ENCODE measurements at places on chromosomes 16 and 17.
A peak's percentile ranks its signal among the peaks of the same experiment; 100 is the strongest.

GRCh38 chr16:85553436-85554113 lies 59.5 kb upstream of the GSE1 start:
- no peaks in the 10 kb centered on the region for H3K36me3 ChIP-seq
- H3K4me1 ChIP-seq, result peaks cover 30% of the 10 kb centered on the region
- DNase-seq, result peak; percentile 84
- H3K27me3 ChIP-seq, result no peaks in the 10 kb centered on the region

DNA sequence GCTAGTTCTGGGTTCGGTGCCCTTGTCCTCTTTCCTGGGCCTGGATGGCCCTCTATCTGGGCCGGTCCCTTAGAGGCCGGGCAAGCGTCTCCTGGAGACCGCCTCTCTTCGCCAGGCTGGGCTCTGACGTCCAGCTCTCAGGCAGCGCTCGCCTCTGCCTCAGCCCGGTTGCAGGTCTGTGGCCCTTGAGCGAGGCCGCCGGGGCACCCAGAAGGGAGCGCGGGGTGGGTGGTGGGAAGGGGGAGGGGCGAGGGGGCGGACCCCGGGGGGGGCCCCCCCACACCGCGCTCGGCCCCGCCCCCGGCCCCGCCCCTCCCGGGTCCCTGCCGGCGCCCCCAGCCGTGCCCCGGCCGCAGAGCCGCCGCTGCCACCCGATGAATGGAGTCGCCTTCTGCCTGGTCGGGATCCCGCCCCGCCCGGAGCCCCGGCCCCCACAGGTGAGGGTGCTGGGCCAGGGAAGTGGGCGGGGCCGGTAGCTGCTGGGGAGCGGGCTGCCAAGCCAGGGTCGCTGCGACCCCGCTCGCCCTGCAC lies at the start of gene ARHGAP23:
Gene ARHGAP23 (plus strand): TSS at position 353 of the 531 bp plus-strand sequence. CDS start 22 bp downstream, at position 375.
- H3K4me1 ChIP-seq, result peaks cover 56% of the 10 kb centered on the region
- no peaks in the 10 kb centered on the region for H3K27me3 ChIP-seq
- peak within 1 kb of the TSS; percentile 49 for H3K27ac ChIP-seq

DNA sequence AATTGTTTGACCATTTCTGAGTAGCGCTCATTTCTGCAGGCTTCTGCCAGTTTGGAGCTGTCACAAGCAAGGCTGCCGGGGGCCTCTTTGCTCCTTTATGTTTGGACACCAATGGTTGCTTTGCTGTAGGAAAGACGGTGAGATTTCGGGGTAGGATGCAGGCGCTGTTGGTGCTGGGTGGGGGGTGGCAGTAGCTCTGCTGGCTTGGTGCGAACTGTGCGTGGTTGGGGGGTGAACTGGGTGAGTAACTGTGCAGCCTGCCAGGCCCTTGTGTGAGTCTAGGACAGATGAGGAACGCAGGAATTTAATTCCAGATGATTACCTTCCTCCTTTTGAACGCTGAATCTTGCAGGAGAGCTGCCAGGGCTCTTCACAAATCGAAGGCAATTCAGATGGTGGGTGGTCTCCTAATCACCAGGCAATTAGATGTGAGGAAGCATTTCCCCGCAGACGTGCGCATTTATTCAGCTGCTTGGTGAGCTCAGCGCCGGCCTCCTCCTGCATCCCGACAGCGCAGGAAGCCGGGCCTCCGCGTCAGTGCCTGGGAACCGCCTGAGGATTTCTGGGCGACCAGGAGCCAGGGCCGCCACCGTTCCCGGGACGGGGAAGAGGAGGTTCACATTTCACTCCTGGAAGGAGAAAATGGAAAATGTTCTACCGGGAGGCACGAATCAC lies 154.4 kb downstream of the FOXL1 start:
- H3K4me1 ChIP-seq, result peaks cover 2% of the 10 kb centered on the region
- peaks cover 98% of the 10 kb centered on the region for H3K27me3 ChIP-seq
- H3K4me3 ChIP-seq, result no peak overlapping the region
- no peaks in the 10 kb centered on the region for H3K36me3 ChIP-seq
- no peak for DNase-seq

- no peak overlapping the region for H3K27ac ChIP-seq
- no peaks in the 10 kb centered on the region for H3K27me3 ChIP-seq
- H3K4me3 ChIP-seq, result no peak overlapping the region
- no peak for DNase-seq
- no peaks in the 10 kb centered on the region for H3K36me3 ChIP-seq
These were observed 343.0 kb upstream of the DYNLRB2 start for GRCh38 chr16:80197741-80198201.

- H3K36me3 ChIP-seq, result no peaks in the 10 kb centered on the region
- no peak overlapping the region for H3K27ac ChIP-seq
- H3K27me3 ChIP-seq, result no peaks in the 10 kb centered on the region
These were observed 144.1 kb downstream of the CHD9 start for GRCh38 chr16:53198933-53199332.

- H3K4me1 ChIP-seq, result peaks cover 6% of the 10 kb centered on the region
- no peaks in the 10 kb centered on the region for H3K36me3 ChIP-seq
- H3K4me3 ChIP-seq, result no peak overlapping the region
- no peak for DNase-seq
- H3K27me3 ChIP-seq, result no peaks in the 10 kb centered on the region
- no peak overlapping the region for H3K27ac ChIP-seq
These were observed 41.8 kb downstream of the NOL11 start for GRCh38 chr17:67759355-67760171.

DNA sequence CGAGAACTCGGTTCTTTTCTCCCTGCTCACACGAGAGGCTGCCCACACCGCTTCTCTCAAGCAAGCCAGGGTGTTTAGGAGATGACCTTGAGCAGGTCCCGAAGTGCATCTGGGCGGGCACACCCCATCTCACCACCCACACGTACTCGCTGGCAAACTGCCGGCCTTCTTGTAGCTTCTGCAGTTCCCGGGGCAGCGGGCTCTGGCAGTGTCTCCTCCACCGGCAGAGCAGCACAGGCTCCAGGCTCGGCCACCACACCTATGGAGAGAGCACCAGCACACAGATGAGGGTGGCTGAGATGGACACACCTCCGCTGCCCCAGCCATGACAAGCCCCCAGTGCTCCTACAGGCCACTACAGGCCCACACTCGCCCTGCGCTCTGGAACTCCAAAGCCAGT lies 23.5 kb downstream of the ZNF276 start:
- DNase-seq, result no peak
- H3K36me3 ChIP-seq, result peaks cover 86% of the 10 kb centered on the region
- no peak overlapping the region for H3K27ac ChIP-seq
- H3K27me3 ChIP-seq, result no peaks in the 10 kb centered on the region
- no peaks in the 10 kb centered on the region for H3K4me1 ChIP-seq

- no peaks in the 10 kb centered on the region for H3K36me3 ChIP-seq
- H3K4me1 ChIP-seq, result peaks cover 6% of the 10 kb centered on the region
- DNase-seq, result no peak
These were observed 56.3 kb downstream of the METRNL start for GRCh38 chr17:83135692-83136091.

- H3K4me1 ChIP-seq, result peaks cover 5% of the 10 kb centered on the region
- no peak for DNase-seq
- no peak overlapping the region for H3K27ac ChIP-seq
- no peaks in the 10 kb centered on the region for H3K36me3 ChIP-seq
- no peak overlapping the region for H3K4me3 ChIP-seq
These were observed 30.5 kb upstream of the IRF8 start for GRCh38 chr16:85868495-85868894.

DNA sequence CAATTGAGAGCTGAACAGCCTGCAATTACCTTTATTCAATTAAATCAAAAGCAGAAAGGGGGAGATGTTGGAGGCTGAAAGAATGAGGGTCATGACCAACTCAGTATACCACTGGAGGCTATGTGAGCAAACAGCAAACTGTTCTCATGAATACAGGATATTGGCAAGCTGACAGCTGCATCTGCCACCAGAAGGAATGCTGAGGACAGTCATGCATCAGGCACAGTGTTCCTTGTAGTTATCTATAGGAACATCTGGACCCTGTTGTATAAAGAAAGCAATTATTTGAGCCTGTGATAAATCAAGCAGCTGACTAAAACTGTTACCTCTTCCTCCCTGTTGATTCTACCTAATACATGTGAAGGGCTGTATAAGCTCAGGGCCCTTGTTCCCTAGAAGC lies 2064.6 kb downstream of the TP53TG3F start:
- no peak overlapping the region for H3K4me3 ChIP-seq
- H3K36me3 ChIP-seq, result no peaks in the 10 kb centered on the region
- H3K27me3 ChIP-seq, result no peaks in the 10 kb centered on the region
- no peak for DNase-seq
- no peaks in the 10 kb centered on the region for H3K4me1 ChIP-seq

GRCh38 chr17:63766754-63767153 lies 6.6 kb downstream of the CCDC47 start:
- peaks cover 2% of the 10 kb centered on the region for H3K36me3 ChIP-seq
- peaks cover 5% of the 10 kb centered on the region for H3K4me1 ChIP-seq
- no peak overlapping the region for H3K27ac ChIP-seq
- DNase-seq, result no peak
- H3K27me3 ChIP-seq, result no peaks in the 10 kb centered on the region

DNA sequence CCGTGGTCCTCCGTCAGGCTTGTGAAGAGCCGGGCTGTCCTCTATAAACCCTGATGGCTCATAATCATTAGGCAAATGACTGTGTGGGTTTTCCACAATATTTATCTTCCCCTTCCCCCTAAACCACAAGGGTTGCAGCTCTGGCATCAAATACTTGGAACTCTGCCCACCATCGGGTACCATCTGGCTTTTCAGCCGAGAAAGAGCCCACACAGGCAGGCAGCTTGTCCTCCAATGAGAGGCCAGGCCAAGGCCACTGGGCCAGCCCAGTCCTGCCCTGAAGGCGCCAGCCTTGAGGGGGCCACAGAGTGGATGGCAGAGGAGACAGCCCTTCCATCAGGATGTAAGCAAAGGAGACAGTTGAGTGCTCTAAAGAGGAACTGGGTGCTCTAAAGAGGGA lies 31.8 kb upstream of the NAT9 start:
- peaks cover 11% of the 10 kb centered on the region for H3K4me1 ChIP-seq
- peak; percentile 70 for DNase-seq
- H3K4me3 ChIP-seq, result no peak overlapping the region

DNA sequence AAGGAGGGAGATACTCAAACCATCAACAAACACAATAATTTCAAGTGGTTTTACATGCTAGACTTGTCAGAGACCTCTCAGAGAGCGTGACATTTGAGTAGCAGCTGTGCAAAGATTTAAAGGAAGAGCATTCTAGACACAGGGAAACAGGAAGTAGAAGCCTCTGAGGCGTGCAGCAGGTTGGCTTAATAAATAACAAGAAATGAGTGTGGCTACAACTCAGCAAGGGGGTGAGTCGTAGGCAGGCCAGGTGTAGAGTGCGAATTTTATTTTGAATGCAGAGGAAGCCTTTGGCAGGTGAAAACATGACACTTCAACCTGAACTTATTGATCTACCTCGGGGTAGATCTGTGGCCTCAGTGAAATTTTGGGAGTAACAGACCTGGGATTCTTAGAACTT lies 73.2 kb upstream of the MRTFB start:
- H3K4me3 ChIP-seq, result no peak overlapping the region
- H3K27ac ChIP-seq, result no peak overlapping the region
- H3K27me3 ChIP-seq, result no peaks in the 10 kb centered on the region

Data from common myeloid progenitor, CD34-positive (primary cell).